ENCODE measurements at places on chromosomes 3 and 15.

- no peak for DNase-seq
These were observed 195.3 kb downstream of the ITPR1 start for GRCh38 chr3:4688411-4688810.

DNA sequence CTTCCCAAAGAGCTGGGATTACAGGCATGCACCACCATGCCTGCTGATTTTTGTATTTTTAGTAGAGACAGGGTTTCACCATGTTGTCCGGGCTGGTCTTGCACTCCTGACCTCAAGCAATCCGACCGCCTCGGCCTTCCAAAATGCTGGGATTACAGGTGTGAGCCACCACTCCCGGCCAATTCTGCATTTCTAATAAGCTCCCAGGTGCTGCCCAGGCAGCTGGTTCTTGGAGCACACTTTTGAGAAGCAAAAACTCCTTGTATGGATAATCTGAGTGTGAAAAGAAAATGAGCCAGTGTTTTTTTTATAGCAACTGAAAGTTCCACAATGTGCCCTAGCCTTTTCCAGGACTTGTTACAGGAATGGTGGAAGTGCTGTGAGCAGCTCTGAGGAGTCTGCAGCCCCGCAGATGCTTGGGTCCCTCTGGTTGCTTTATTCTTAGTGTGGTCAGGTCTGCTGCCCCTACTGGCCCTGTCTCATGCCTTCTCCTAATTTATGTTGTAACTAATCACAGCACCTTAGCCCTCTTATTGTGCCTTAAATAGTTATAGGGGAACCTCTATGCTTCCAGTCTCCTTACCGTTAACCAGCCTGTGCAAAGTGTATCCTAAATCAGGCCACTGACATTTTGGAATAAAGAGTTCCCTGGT lies 13.5 kb upstream of the KCNAB1 start:
- DNase-seq, result no peak

DNA sequence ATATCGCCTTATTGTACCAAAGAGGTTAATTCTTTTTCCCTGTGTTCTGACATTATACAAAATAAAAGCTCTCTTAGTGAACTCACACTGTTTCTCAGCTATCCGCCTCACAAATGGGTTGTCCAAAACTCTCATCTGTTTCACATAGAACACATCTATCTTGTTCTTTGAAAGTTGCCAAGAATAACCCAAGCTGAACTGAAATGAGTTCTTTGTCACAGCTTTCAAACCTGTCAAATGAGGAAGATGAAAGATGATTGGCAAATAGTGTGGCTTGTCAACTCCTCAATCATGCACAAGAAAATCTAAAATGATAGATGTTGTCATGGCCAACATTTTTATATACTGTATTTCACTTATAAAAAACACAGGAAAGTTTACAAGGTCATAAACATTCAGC lies 168.1 kb upstream of the OSTN start:
- no peak for DNase-seq

DNA sequence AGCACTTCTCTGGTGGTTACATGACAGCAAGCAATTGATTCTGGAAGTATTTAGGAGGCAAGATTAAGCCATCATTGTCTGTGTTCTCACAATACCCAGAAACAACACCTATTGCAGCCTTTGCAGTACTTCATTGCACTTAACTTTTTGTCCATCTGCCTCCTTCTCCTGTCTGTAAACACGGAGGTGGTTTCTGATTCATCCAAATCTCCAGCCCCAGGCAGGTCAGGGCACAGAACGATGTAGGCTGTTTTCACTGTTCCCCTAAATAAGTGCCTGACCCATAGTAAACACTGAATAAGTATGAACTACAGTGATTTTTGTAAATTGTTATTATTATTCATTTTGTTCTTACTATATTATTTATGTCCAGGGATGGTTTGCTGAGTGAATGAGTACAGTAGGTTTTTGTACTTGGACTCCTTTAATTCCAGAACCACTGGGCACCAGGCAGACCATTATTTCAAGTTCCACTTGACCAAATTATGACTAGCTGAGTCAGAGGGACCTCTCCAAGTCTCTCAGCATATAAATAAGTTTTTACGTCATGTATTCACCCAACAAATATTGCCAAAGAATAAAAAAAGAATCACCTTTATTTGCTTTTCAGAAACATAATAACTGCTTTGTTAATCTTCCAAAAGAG lies 283.3 kb upstream of the TRIM42 start:
- no peak for DNase-seq

DNA sequence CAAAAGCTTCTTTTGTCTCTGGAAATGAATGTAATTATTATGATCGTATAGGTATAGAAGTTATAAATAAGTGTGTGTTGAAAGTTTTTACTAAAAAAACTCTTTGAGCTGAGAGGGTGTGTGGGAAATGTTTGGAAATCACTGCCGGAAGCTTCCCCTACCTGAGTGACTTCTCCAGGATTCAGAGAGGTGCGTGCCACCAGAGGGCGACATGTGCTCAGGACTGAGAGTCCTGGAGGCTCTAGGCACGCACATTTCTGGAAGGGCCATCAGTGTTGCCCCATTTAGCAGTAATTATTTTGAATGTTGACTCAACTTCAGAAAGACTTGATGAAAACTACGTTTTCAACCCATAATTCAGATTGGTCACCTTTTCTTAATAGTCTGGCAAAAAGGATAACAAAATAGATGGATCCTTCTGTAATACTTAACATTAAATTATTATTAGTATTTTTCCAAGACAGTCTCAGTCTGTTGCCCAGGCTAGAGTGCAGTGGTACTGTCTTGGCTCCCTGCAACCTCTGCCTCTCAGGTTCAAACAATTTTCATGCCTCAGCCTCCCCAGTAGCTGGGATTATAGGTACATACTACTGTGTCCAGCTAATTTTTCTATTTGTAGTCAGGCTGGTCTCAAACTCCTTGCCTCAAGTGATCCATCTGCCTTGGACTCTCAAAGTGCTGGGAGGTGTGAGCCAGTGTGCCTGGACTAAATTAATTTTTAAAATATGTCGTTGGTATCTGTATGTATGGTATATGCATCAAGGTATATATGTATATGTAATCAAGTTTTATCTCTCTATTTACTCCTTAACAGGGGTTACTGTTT lies 34.5 kb downstream of the GPR171 start:
- DNase-seq, result peak; percentile 66

DNA sequence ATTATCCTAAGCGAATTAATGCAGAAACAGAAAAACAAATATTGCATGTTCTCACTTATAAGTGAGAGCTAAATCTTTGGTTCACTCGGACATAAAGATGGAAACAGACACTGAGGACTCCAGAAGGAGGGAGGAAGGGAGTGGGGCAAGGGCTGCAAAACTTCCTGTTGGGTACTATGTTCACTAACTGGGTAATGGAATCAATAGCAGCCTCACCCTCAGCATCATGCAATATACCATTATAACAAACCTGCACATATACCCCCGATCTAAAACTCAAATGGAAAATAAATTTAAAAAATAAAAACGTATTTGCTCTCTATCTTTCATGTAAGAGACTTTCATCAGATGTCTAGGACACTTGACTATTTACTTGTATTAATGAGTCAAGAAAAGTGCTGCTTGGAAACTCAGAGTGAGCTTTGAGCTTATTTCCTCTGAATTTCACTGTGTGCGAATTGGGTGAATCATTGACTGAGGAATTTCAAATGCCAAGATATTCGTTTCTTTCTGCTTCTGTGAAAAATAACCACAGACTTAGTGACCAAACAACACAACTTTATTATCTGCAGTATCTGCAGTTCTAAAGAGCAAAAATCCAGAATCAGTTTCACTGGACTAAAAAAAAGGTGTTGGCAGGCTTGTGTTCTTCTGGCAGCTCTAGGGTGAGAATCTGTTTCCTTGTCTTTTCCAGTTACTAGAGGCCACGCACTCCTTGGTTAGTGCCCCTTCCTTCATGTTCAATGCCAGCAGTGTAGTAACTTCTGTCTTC lies 18.4 kb downstream of the TM4SF18 start:
- peak; percentile 83 for DNase-seq

DNA sequence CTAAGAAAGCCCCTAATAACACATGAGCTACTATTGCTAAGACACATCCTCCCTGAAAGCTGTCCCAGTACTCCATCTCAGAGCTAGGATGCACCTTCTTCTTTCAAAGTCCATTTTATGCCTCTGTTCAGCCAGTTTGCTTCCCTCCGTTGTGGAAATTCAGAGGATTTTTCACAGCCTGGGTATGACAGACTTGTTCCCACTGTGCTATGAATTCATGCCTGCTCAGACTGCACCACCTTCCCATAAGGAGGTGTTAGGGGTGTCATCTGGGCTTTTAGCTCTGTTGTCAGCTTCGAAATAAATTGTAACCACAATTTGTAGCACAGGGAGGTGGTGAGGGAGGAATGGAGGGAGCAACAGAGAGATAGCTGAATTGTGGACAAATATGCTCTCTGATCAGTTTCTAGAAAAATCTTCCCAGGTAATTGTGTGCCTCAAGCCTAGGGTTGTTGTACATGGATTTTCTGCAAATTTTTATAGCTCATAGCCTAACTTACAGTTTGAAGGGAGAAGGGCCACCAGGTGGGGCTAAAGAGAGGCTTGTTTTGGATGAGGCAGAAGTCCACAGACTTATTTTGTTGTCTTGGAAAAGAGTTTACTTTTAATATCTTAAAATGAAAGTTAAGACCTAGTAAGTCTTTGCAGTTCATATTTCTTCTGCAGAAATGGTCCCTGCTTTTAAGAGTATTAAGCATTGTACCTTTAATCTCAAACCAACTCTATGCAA lies 462.0 kb downstream of the PDCD6IP start:
- DNase-seq, result peak; percentile 62

GRCh38 chr15:66730168-66731021 lies 28.4 kb downstream of the SMAD6 start:
- peak; percentile 51 for DNase-seq

DNA sequence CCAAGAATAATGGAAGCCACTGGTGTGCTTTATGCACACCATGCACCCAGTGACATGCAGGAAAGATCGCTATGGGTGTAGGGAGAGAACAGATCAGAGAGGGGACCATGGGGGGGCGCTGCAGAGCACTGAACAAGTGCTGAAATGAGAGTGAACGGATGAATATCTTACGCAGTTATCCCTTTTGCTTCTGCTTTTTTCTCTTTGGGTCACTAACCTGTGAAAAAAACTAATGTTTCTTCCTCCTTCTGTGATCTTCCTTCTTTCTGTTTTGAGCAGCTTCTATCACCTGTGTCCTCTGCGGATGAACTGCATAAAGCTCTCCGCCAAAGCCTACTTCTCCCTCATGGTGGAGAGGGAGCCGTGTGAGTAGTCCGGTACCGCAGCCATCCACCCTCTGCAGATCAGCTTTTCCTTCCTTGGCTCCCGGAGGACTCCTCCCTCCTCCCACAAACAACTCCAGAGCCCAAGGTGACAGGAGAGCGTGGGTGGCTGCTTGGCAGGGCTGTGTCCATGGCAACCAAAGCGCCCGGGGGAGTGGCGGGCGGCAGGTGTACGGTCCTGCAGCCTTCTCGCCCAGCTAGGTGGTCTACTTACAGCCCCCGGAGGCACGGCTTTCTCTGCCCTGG lies 106.2 kb downstream of the DGKG start:
- no peak for DNase-seq

DNA sequence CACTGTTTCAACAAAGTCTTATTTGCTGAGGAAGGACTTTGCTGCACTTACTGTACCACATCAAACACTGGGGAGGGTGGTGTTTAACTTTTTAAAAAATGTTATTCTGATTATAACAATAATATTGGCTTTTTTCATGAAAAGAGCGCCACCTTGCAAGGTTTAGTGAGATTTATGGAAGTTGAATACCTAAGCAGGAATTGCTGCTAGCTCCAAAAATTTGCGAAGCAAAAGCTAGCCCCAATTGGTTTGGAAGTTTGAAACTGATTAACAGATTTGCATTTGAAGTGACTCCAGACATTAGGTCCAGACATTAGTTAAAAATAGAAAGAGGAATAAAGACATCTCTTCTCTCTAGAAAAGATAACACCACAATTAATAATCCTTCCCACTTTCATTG lies 6.7 kb downstream of the ZIC1 start:
- no peak for DNase-seq

GRCh38 chr3:3737531-3737930 lies 61.7 kb upstream of the LRRN1 start:
- no peak for DNase-seq

- peak; percentile 43 for DNase-seq
These were observed 135.2 kb downstream of the BBX start for GRCh38 chr3:107657971-107658370.

GRCh38 chr15:100879464-100880138 lies at the start of gene ALDH1A3:
Gene ALDH1A3, plus strand, starts transcription at chr15:100879831. Its CDS starts 77 bp downstream, at chr15:100879908.
- DNase-seq, result peak; percentile 58

DNA sequence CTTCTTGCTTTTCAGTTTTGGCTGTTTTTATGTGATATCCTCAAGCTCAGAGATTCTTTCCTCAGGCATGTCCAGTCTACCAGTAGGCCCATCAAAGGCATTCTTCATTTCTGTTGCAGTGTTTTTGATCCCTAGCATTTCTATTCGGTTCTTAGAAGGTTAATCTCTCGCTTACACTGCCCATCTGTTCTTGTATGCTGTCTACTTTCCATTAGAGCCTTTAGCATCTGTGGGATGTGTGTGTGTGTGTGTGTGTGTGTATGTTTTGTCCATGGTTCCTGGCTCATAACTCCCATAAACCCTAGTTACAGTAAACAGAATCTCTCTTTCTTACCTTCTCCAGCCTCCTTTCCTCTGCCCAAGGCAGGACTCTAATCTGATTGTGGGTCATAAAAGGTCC lies 5.1 kb upstream of the SLC22A13 start:
- DNase-seq, result no peak

GRCh38 chr3:192299921-192300320 lies 427.4 kb downstream of the FGF12 start:
- no peak for DNase-seq
